ENCODE measurements at places on chromosomes 12 and 14.

GRCh38 chr14:56138928-56139327 is 20.7 kb downstream of the PELI2 start:
- DNase-seq: no peak

DNA sequence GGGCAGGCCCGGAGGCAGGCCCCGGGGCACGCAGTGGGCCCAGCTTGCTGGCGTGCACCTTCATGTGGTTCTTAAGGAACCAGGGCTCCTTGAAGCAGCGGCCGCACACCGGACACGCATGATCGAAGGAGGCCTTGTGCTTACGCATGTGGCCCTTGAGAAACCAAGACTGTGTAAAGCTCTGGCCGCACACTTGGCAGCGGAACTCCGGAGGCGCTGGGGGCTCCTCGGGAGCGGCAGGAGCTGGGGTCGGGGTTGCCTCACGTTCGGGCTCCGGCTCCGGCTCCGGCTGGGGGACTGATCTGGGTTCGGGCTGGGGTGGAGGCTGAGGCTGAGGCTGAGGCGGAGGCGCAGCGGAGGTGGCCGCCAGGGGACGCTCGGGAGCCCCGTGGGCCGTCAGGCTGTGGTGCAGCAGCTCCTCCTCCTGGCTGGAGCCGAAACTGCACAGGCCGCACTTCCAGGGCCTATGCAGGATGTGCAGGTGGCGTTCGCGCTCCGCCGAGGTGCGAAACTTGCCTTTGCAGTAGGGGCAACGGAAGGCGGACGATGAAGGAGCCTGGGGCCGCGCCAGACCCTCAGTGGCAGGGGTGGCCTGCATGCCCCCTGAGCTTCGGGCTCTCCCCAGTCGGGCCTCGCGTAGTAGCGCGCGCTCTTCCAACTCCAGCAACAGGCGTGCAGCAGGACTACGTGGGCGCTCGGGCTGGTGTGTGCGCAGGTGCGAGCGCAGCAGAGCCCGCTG is 6.0 kb downstream of the ZNF219 start:
- no peak for DNase-seq

DNA sequence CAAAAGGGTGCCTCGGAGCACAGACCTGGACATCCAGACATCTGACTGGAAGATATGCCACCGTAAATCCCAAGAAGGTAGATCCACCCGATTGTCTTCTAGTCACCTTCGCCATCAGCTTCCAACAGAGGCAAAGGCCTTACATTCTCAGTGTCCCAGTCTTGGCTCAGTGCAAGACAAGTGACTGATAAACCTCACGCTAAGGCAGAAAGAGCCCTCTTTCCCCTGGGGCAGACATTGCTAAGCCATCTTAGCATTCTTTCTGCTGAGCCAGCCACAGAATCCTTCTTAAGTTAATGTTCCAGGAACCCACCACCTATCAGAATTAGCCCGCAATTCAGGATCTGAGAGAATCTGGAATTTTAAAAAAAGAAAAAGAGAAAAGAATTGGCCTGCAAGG is 4.3 kb upstream of the PLEKHG6 start:
- no peak for DNase-seq

DNA sequence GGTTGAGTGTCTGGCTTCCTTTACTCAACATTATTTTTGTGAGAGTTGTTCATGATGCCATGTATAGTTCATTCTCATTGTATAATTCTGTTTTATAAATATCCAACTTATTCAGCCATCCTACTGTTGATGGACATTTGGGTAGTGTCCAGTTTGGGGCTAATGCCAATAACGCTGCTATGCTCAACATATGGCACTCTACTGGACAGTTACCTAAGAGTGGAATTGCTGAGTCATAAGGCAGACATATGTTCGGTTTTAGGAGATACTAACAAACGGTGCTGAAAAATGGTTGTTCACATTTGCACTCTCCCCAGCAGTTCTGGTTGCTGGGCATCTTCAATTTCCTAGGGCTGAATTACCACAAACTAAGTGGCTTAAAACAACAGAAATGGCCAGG is 28.7 kb upstream of the P2RX4 start:
- DNase-seq: no peak

GRCh38 chr14:70906793-70907175 is 475 bp upstream of the PCNX1 start:
- DNase-seq: no peak

GRCh38 chr12:77957062-77957461 is 126.4 kb downstream of the NAV3 start:
- no peak for DNase-seq

DNA sequence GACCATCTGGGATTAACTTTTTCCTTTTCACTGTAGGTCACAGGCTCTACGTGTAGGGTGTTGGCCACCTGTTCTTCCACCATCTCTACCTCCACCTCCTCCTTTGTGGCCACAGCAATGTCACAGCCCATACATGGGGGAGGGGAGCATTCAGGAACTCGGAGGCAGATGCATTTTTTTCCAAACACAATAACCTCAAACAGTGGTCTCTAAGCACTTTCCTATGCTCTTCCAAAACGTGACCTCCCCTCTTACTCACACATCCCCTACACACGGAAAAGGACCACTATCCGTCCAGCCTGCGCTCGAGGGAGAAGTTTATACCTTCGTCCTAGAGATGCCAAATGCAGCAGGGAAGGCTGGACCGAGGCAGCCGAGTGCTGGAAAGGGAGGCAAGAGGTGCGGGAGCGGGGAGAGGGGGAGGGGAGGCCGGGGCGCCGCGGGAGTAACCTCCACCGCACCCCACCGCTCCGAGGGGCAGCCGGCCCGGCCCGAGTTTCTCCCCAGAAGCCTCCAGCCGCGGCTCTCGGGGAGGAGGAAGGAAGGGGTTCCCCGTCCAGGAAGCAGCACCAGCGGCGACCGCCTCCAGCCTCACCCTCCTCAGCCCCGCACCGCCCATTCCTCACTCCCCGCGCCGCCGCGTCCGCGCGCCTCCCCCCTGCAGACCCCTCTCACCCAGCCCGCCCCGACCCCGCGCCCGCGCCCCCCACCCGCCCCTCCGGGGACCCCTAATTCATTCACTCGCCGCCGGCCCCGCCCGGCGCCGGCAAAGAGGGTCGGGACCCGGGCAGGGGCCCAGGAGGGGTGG is 594 bp downstream of the KRAS start:
- DNase-seq: no peak

Data from SIG-M5 (cell line).